ENCODE measurements at places on chromosomes 12 and 14. TPM values are rescaled to one million over a fixed set of nuclear protein-coding genes. Genes with fewer than 3 reads are reported as not detected.

DNA sequence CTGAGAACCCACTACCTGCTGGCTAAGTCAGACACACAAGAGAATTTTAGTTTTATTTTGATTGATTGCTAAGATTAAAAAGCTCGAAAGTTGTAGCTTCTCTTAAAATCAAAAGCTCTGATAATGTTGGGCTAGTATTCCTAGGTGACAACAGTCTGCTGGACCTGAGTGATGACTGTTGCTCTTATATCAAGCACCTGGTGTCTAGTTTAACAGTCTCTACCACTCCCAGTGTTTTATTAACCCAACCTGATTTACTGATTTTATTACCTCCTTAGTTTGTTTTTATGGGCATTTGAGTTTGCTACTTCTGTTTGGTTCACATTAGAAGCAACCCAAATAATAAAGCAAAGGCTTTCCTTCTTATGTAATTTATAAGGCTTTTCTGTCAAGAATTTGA is 41.8 kb downstream of the ATP6V1D start:
- no peak for DNase-seq

GRCh38 chr14:67883717-67884116 is 64.1 kb downstream of the RAD51B start:
- no peak for DNase-seq

DNA sequence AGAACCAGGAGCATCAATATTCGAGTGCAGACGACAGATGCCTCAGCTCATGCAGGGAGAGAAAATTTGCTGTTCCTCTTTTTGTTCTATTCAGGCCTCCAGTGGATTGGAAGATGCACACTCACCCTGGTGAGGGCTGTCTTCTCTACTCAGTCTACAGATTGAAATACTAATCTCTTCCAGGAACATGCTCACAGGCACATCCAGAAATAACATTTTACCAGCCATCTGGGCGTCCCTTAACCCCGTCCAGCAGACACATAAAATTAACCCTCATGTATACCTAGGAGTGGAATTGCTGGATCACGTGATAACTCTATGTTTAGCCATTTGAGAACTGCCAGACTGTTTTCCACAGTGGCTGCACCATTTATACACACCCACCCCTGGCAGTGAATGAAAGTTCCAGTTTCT is 4.5 kb upstream of the OAS2 start:
- no peak for DNase-seq

DNA sequence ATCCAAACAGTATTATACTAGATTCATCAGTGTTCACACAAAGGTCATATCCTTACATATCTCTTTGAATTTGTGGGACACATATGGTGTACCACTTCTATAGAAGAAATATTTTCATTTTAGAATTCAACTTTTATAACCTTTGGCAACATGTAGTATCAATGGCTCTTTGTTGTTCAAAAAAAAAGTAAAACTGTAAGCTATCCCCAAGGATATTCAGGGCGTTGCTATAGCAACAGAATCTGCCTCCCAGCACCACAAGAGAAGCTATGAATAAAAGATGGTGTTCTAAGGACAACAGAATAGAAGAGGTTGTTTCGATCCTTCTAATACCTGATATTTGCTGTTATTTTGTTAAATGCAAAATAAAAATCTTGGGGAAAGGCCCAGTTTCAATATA is 139.3 kb downstream of the BRMS1L start:
- no peak for DNase-seq

GRCh38 chr12:96036765-96037455 is 1.5 kb upstream of the LTA4H start:
- no peak for DNase-seq

DNA sequence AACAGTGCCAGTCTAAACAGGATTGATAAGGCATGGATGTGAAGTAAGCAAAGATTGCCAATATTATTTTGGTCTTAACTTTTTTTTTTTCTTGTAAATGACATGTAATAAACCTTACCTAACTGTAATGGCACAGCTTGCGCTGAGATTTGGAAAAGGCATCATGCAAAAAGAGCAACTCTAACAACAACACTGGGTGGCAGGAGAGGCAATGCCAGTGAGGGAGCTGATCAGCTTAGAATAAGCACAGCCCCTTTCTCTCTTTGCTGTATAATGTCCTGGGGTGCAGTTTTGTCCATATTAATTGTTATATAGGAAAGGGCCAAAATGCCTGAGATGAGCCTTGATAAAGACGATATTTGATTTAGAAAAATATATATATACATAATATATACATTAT is 1589.7 kb upstream of the FLRT2 start:
- DNase-seq: no peak

- no peak for DNase-seq
These were observed 27.9 kb downstream of the SYNE3 start for GRCh38 chr14:95488376-95489213.

DNA sequence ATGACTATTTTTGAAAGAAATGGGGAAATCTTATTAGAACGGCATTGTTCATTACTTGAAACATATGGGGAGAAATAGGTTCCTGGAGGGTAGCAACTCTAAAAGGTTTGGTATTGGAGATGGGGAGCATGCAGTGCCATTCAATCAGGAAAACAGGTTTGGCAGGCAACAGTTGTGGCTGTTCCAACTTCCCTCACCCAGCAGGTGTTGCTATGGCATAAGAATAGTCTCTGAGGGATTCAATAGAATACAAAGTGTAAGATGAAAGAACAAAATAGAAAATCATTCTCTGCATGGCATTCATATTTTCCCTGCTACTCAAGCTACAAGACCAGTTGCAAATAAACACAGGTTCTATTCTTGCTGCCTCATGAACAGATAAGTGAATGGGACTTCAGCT is 393.3 kb upstream of the RPL10L start:
- DNase-seq: no peak

- DNase-seq: no peak
These were observed 3.8 kb downstream of the RILPL1 start for GRCh38 chr12:123529686-123530085.

DNA sequence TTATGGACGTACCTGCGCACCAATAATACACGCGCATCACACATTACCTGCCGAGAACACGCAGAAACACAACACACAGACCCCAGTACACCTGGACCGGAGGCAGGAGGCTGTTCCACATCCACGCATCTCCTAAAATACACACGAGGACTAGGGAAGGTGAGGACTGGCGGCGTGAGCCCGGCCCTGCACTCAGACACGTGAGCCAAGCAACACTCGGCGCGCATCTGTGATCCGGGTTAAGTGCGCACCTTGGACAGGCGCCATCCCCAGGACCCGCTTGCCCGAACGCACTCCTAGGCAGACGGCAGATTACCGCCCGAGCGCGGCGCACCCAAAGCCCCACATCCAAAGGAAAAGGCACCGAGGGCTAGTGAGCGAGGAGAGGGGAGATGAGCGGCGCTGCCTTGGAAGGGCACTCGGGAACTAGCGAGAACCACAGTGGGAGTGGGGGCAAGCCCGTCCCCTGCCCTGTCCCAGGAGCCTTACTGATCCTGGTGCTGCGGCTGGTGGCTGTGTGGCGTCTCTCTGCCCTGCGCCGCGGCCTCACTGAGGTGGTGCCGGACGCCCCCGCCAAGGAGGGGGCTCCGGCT is 417 bp downstream of the GLS2 start:
- no peak for DNase-seq

DNA sequence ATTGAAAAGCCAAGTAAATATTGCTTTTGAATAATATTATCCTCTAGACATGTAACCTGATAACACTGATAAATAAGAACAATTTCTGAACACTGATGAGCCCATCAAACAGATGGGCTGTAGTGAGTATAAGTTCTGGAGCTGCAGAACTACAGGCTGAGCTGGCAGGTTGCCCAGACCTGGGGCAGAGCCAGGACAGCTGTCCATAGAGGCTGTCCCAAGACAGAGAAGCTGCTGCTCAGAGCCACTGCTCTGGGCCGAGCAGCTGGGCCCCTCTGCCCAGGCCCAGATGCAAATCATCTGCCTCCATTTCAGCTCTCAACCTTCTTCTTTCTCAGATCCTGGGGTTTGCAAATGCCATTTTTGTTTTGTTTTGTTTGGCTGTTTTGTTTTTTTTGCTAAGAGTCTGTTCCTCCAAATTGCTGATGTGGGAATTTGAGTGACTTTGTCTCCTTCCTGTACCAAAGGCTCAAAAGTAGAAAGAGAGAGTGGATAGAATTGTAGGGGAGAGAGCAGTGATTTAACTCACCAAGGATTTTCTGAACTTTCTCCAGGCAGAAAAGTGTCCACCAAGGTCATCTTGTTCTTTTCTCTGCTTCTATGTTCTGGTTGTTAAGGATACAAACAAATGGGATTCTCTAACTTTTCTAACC is 4.0 kb upstream of the TESPA1 start:
- DNase-seq: peak; percentile 34

DNA sequence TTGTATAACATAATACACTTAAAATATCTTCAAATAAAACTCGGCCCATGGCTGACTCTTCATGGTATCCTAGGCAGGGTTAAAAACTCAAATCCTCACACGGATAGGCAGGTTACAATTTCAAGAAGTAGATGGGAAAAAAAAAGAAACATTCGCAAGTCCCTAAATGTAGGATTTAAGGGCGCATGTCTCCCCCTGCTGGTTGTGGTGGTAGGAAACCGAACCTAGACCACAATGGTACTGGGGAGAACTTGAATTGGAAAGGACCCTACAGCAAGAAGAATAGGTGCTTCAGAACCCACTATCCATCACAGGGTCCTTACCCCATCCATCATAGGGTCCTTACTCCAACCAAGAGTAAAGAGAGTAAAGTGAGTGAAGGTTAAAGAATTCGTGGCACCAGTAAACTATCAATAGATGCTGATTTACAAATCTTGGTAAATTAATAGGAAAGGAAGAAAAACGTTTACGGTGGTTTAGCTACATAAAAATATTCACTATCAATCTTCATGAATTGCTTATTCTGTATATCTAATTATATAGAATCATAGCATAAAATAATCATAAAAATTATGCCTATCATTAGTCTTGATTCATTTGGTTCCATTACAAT is 3.3 kb upstream of the CIPC start:
- DNase-seq: peak; percentile 82

GRCh38 chr12:102551186-102551585 is 70.8 kb upstream of the IGF1 start:
- DNase-seq: no peak

GRCh38 chr12:12821975-12822374 is 8.8 kb downstream of the DDX47 start:
- no peak for DNase-seq

GRCh38 chr14:100325231-100325632 is 2.1 kb downstream of the SLC25A47 start:
- DNase-seq: no peak

DNA sequence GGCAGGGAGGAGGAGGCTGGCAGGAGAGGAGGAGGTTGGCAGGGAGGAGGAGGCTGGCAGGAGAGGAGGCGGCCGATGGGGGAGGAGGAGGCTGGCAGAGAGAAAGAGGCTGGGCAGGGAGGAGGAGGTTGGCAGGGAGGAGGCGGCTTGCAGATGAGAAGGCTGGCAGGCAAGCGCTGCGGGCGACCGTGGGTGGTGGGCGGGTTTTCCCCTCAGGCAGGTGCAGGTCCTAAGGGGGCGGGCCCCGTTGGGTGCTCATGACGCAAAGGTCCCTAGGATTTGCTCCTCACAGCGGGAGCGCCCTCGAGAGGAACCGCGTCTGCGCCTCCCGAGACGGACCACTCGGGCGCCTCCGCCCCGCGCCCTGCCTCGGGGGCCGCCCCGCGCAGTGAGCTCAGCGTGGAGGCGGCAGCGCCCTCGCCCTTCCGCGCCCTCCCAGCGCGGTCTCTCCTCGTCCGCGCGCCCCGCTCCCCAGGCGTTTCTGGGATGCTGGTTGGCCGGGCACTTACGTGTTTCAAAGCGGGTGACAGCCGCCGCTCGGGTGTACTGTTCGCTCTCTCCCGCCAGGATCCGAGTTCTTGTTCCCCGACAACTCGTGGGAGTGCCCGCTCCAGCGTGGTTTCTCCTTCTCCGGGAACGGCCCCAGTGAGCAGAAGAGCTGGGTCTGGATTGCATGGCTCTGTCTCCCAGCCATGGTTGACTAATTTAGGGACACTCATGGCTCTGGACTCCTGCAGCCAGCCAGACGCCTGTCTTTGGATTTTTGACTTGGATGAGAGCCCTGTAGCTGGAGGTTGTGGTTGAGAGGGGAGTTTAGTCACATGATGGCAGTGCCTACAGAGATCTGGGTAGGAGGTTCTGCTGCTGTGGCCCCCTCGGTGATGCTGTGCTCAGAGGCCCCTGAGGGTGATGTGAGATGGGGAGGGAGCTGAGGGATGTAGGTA is 64.1 kb upstream of the PPP4R3A start:
- DNase-seq: no peak

NUMB gene
- total RNA-seq: 70.3 TPM

SDR9C7 gene
- not detected for total RNA-seq

GOLGA3 gene
- 66.0 TPM for total RNA-seq

BMAL2 gene
- 1.2 TPM for total RNA-seq

DCN gene
- total RNA-seq: 2,199 TPM

ATN1 gene
- 50.9 TPM for total RNA-seq

CCDC85C gene
- total RNA-seq: 3.3 TPM

RILPL1 gene
- 21.9 TPM for total RNA-seq

B4GALNT1 gene
- 0.36 TPM for total RNA-seq

BDKRB1 gene
- total RNA-seq: not detected

RAB3IP gene
- total RNA-seq: 8.2 TPM

B4GALNT3 gene
- 0.60 TPM for total RNA-seq

DPY19L2 gene
- 7.1 TPM for total RNA-seq

CELA1 gene
- not detected for total RNA-seq

SIX1 gene
- 0.72 TPM for total RNA-seq

SLCO1C1 gene
- 0.75 TPM for total RNA-seq

Measured in omental fat pad (tissue), 4 donors.